ENCODE measurements at places on chromosomes 13 and 19.

DNA sequence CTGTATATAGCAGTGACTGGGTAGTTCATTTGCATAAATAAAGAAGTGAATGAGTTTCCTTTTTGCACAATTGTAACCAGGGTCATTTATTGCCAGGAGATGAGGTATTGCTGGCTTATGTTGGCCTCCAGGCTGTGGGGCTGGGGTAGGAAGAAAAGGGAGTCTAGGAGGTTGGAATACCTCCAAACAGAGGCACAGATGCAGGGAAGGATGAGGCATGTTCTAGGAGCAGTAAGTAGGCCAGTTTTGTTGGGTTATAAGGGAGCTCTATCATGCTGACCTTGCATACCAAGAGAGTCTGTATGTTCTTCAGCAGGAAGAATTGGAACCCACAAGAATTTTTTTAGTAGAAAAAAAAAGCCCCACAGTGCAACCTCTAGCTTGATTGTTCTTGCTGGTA is 17.2 kb upstream of the CYSLTR2 start:
- DNase-seq = no peak

GRCh38 chr19:1523412-1524286 is at the start of gene PLK5:
Gene PLK5 (plus strand): TSS chr19:1524077. CDS start chr19:1526997, 2,920 bp downstream.
- no peak for DNase-seq

- peak; percentile 81 for DNase-seq
Measured at GRCh38 chr19:48674921-48675824, 2.4 kb upstream of the NTN5 start.

- peak; percentile 98 for DNase-seq
Measured at GRCh38 chr19:56538254-56538760, 441 bp upstream of the ZFP28 start.

- DNase-seq = no peak
Measured at GRCh38 chr19:47886010-47886559, at the start of gene SULT2A1. Gene SULT2A1 (minus strand): TSS chr19:47886315. CDS start chr19:47886257, 58 bp downstream.

DNA sequence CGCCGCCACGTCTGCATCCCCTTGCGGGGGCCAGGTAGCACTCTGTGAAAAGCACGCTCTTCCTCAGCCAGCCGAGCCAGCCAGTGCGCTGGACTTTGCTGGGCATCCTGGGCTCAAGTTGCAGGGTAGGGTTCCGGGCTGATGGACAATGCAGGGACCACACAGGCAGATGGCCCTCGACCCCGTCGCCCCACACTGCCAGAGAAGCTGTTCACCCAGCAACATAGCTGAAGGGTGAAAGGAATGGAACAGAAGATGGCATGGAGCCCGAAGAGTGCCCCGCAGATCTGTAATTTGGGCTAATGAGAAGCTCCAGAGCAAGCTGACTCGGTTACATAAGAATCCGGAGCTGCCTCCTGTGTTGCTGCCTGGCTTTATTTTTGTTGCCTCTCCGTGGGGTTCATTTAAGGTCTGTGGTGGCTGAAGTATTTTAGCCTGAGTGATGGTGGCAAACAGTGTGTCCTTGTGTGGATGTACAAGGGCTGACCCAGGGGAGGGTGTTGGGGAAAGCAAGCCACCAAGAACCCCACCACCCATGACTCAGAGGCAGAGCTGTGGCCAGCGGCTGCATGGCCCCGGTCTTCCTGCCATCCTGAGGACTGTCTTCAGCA is 105.8 kb downstream of the SOX1 start:
- DNase-seq = no peak

GRCh38 chr13:109998684-109999533 is 212.5 kb upstream of the IRS2 start:
- no peak for DNase-seq

DNA sequence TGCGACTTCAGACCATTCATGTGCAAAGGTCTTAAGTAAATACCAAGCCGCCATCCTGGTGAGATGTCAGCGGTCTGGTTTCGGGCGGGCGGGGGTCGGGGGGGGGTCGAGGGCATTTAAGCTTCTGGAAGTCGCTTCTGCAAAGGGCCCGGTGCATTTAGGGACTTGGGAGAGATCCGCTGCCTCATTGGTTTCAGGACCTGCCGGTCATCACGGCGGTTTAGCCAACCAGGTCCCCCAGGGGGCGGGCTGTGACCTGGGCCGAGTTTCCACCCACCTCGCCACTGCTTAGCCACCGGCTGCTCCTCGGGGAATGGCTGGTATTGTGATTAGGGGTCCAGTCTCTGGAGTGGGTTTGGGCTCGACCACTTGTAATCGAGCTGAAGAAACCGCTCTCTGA is 7.8 kb downstream of the ANKLE1 start:
- peak; percentile 48 for DNase-seq

GRCh38 chr13:74886502-74886901 is 595.5 kb downstream of the TBC1D4 start:
- DNase-seq = peak; percentile 49

- no peak for DNase-seq
Measured at GRCh38 chr13:29436721-29437280, 158.7 kb downstream of the SLC7A1 start.

DNA sequence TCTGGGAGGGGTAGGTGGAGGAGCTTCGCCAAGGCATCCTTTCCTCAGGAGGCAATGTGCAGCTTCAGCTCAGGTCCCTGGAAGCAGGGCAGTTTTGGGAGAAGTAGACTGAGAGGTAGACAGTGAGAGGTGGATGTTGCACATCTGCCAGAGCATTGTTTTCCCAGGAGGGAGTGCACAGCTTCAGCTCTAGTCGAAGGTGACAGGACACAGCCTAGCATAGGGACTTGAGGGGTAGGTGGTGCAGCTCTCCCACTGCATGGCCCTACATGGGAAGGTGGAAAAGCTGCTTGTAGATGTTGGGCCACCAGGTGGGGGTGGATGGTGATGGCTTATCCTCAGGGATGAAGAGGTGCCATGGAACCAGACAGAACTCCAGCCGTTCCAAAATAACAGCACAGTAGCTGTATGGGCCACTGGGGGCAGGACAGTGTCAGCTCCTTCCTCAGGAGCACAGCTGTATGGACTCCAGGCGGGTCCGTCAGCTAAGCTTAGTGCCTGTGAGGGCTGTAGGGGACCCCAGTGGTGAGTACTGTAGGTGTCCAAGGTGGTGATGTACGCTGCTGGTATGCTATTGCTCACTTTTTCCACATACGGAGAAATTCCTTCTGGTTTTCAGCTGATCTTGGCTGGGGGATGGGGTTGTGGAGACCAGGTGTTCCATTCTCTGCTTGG is 17.4 kb upstream of the ZNF543 start:
- no peak for DNase-seq

- DNase-seq = no peak
Measured at GRCh38 chr13:29524176-29524575, 71.3 kb downstream of the SLC7A1 start.

- DNase-seq = no peak
Measured at GRCh38 chr19:3140667-3141038, 4.8 kb downstream of the GNA15 start.

GRCh38 chr19:42252365-42253244 is 2.3 kb downstream of the ERF start:
- DNase-seq = peak; percentile 53

DNA sequence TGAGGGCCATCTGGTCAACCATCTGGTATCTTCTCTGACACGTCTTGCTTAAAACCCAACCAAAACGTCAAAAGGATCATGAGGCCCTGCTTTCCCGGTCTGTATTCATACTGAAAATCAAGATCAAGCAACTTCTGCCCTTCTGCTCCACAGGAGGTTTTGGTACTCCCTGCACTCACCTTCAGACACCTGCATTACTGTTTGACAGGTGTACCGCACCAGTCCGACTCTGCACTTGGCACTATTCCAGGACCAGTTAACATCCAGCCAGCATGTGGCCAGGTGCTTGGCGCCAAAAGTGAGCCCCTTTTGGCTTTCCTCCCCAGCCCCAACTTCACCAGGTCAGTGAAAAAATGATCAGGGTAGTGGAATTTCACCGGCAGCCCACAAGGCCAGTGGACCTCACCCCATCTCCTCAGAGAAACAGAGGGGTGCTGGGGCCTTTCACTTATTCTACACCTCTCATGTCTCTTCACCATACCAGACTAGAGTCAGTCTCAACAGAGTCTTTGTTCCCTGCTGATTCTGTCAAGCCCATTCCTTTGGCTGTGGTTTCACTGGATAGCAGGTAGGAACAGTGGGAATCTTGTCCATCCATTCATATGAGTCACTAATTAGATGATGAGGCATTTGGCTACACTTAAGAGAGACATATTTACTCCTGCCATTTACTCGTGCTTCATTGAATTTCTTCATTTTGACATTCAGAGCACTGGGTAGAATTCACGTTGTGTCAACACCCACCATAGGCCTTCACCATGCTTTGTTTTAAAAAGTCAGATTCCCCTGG is 85.3 kb downstream of the ZNF726 start:
- DNase-seq = no peak

- DNase-seq = no peak
Measured at GRCh38 chr19:38616265-38616664, 1.5 kb downstream of the MAP4K1 start.

GRCh38 chr13:23321535-23322241 is 111.8 kb downstream of the SACS start:
- peak; percentile 91 for DNase-seq

- DNase-seq = peak; percentile 26
Measured at GRCh38 chr13:40192452-40192851, 474.0 kb downstream of the FOXO1 start.

DNA sequence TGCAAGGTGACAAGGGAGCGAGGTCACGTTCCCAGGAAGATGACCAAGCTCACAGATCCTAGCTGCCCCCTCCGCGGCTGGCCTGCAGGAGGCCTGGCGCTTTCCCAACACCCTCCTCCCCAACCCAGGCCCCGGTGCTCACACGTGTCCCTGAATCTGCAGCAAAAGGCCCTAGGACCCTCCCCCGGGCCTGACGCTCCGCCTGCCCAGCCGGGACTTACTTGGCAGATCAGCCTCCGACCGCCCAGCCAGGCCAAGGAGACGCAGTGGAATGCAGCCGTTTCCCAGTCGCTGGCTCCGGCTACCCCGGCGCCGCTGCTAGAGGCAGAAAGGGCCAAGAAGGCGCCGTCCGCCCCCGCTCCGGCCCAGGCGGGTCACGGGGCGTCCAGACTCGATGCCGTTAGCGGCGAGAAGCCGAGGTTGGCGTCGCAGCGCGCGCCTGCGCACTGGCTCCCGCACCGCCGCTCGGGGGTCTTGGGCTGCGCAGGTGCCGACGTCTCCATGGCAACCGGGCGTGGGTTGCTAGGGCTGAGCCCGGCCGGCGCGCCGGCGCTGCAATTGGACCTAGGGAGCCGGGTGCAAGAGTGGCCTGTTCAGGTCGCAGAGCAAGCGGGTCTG is at the start of gene PNMA8A:
Gene PNMA8A, minus strand, starts transcription at position 448 of the 618 bp plus-strand sequence. CDS start 528 bp downstream, outside the sequence.
- peak; percentile 77 for DNase-seq

GRCh38 chr13:83333614-83334388 is 548.5 kb downstream of the SLITRK1 start:
- no peak for DNase-seq

- DNase-seq = peak; percentile 96
Measured at GRCh38 chr13:30616927-30617314, 799 bp upstream of the USPL1 start.

DNA sequence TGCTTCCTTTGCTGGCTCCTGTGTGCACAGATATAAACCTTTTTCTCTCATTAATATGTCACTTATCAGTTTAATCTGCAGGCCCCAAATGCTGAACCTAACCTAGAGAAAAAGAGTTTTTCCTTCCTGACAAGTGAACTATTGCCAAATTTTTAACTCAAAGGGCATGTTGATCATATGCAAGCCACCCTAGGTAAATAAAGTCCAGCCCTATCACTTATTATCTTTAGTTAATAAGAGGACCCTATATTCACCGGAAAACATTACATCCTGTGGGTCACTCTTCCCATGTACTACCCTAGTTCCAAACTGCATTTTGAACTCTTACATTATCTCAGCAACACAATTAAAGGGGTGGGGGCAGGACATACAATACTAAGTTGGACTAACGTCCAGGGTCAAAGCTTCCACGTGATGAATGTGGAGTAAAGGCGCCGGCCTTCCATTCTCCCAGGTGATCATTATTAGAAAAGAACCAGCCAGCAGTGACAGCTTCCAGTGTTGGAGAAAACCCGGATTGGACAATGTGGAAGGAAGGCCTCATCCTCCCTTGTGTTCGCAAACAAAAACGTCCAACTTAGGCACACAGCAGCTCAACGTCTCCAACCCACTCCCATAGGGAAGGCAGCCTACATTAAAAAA is 86.6 kb downstream of the STK24 start:
- DNase-seq = no peak

DNA sequence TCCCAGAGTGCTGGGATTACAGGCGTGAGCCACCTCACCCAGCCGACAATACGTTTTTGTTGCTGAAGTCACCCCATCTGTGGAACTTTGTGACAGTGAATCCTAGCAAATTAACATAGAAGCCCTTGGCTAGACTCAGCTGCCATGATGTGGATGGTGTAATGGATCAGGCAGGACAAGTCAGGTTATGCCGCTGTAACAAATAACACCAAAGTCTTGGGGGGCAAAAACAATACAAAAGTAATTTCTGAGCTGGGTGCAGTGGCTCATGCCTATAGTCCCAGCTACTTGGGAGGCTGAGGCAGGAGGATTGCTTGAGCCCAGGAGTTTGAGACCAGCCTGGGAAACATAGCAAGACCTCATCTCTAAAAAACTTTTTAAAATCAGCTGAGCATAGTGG is 29.3 kb downstream of the PNPLA6 start:
- DNase-seq = no peak

GRCh38 chr13:89052699-89053098 is 1381.5 kb downstream of the SLITRK5 start:
- no peak for DNase-seq

Data from muscle of back (tissue), 13 donors.